ENCODE measurements at places on chromosomes 12 and 14. TPM values are rescaled to one million over a fixed set of nuclear protein-coding genes. Genes with fewer than 3 reads are reported as not detected.

DNA sequence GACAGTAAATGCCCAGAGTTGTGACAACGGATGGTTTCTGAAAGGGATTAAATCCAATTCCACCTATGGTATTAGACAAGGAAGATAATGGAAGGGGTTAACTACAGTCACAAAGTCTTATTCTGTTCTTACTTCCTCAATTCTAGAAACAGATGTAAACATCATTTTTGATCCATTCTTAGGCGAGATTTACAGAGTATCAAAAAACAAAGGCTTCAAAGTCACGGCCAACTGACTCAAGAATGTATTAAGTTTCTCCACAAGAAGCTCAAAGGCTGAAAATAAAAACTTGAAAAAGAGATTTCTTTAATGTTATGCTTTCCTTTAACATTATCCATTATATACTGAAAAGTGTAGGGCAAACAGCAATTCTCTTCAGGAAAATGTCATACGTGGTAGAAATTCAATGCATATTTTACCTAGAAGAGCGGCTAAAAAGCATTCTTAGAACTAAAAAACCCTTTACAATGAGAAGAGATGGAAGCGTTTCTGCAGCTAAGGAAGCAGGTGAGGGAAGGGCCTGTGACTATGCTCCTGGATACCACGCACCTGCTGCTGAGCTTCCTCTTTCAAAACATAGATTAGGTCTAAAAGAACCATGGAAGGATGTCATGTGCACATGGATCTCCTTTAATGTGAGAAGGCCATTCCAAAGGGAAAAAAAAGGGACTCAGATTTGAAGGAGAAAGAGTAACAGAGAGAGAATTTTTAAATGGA is 185.8 kb downstream of the STXBP6 start:
- no peak for DNase-seq

DNA sequence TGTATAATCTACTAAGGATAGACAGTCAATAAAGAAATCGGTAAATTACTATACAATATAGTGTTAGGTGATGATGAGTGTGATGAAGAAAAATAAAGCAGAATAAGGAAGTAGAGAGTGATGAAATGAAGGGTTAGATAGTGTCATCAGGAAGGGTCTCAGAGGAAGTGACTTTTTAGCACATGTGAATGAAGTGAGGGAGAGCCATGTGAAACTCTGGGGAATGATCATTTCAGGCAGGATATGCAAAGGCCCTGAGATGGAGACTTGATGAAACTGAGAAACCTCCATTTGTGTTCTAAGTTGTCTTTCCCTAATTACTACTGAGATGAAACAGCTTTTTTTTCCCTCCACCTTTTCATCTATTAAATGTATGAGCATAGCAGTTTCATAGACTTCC is 19.4 kb upstream of the GNPTAB start:
- no peak for DNase-seq

DNA sequence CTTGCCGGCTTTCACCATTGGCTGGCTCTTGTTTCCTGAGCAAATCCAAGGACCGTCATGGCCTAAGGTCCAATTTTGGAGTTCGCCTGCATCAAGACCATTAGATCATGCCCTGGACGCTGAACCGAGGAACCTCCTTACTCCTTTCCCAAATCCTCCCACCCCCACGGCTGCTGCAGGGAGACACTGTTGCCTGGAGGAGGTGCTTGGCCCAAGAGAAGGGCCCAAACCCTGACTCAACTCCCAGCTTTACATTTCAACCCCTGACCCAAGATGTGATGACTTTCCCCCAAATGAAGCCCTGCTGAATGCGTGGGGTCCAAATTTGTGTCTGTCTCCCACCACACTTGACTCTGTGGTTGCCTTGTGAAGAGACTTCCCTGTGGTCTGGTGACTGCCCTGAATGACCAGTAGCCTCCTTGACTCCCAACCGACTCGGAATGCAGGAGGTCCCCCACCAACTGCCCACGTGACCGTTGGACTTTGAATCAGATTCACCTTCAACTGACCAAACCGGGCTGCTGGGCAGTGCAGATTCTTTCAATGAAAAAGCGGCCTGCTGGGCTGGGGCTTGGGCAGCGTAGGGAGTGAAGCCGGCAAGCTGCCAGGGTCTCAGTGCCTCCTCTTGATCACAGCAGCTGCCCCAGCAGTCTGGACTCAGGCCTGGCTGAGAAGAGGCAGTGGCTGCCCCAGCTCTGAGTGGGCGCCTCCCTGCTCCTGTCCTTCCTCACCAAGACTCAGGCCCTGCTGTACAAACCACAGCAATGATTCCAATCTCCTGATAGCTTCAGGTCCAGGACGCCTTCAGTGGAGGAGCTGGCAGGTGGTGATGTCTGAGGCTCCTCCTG is 46.7 kb upstream of the OASL start:
- no peak for DNase-seq

DNA sequence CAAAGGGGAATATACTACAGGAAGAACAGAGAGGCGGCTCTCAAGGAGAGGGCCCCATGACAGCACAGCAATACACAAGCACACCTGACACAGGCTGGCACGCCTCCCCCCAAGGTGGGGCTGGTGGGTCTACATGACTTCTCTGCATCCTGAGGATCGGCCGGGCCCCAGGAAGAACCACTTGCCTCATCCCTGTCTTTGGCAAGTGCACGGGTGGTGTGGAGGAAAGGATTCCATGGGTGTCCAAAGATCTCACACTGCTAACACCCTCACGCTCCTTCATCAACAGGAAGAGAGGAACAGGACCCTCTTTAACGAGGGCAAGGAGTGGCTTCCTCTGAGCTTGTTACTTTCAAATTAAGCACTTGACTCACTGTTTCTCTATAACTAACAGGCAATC is 7.3 kb downstream of the VAMP1 start:
- DNase-seq, result no peak

C12orf42 gene
- polyA plus RNA-seq, result 8.8 TPM

LAG3 gene
- polyA plus RNA-seq, result 0.47 TPM

CRACR2A gene
- polyA plus RNA-seq, result 17.2 TPM

GRCh38 chr12:39736406-39736805 is 116.8 kb upstream of the ABCD2 start:
- no peak for DNase-seq

GRCh38 chr14:33307691-33308251 is 369.1 kb downstream of the NPAS3 start:
- DNase-seq, result no peak

SYT1 gene
- not detected for polyA plus RNA-seq

GRCh38 chr12:74264692-74265091 is 272.9 kb upstream of the ATXN7L3B start:
- no peak for DNase-seq

DNA sequence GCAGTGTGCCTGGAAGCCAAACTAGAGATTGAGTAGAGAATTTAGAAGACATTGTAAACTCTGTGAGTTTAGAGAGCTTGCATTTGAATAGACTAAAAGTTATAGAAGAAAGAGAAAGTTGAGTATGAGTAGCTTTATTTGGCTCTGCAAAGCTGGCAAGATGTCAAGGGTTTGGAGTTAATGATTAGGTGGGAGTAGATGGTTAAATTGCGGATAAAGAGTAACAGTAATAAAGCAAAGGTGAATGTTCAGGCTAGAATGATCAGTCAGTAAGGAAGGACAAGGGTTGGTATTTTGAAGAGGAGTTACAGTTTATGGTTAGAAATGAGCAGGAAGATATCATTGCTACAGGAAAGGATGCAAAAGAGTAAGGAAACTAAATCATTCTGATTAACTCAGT is 5.2 kb downstream of the PPM1A start:
- DNase-seq, result no peak

SRGAP1 gene
- polyA plus RNA-seq, result 0.04 TPM

Data from naive thymus-derived CD8-positive, alpha-beta T cell (primary cell).